Hepatic stellate cell (primary cell): ENCODE measurements at places on chromosomes 2 and 18.
A peak's percentile ranks its signal among the peaks of the same experiment; 100 is the strongest.

GRCh38 chr2:10223932-10224720 is 78.6 kb upstream of the HPCAL1 start:
- no peak for DNase-seq

GRCh38 chr2:240225660-240226475 is 85.4 kb upstream of the OTOS start:
- no peak for DNase-seq

- DNase-seq = no peak
Measured at GRCh38 chr18:36901277-36901701, 72.4 kb downstream of the KIAA1328 start.

- DNase-seq = no peak
Measured at GRCh38 chr2:199404841-199405240, 52.9 kb downstream of the SATB2 start.

DNA sequence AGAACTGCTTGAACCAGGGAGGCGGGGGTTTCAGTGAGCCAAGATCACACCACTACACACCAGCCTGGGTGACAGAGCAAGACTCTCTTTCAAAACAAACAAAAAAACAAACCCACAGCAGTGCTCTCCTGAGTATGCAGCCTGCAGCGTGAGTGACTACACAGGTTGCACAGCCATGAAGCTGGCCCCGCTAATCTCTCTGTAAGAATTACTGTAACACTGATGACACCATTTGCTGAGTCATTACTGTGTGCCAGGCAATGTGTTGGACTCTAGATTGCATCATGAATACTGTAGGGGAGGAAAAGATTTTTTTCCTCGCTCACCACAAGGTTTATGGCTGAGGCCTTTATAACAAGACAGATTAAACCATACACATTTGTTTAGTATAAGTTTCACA is 118.6 kb upstream of the ATP8B1 start:
- DNase-seq = no peak

DNA sequence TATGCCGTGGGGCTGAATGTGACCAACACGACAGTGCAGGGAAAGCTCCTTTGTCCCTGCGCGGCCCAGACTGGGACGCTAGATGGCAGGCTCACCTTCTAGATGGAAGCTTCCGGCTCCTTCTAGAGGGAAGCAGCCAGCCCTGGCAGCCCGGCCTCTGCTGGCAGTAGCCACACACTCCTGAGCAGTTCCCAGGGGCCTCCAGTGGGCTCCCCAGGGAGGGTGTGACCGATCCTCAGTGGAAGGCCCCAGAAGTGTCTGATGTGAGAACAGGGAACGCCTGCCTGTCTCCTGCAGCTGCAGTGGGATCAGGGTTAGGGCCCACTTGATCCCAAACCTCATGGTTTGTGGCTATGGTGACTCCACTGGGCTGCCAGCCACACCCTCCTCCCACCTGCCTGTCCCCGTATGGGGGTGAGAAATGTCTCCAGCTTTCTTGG is 48.5 kb upstream of the LRPPRC start:
- peak; percentile 81 for DNase-seq

DNA sequence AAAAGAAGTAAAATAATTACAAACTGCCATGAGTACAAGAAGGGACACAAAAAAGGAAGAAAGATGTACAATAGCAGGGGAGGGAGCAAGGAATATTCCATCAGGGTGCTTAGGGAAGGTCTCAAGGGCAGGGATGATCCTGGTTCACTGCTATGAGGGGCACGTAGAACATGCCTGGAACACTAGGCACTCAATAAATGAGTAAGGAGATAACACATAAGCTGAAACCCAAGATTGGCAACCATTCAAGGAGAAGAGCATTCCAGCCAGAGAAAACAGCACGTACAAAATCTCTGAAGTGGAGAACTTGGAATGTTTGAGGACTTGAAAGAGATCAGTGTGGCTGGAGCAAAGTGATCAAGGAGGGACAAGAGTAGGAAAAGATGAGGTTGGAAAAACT is 103.2 kb downstream of the FAM161A start:
- no peak for DNase-seq

GRCh38 chr18:38654946-38655345 is 1089.3 kb upstream of the CELF4 start:
- DNase-seq = no peak

DNA sequence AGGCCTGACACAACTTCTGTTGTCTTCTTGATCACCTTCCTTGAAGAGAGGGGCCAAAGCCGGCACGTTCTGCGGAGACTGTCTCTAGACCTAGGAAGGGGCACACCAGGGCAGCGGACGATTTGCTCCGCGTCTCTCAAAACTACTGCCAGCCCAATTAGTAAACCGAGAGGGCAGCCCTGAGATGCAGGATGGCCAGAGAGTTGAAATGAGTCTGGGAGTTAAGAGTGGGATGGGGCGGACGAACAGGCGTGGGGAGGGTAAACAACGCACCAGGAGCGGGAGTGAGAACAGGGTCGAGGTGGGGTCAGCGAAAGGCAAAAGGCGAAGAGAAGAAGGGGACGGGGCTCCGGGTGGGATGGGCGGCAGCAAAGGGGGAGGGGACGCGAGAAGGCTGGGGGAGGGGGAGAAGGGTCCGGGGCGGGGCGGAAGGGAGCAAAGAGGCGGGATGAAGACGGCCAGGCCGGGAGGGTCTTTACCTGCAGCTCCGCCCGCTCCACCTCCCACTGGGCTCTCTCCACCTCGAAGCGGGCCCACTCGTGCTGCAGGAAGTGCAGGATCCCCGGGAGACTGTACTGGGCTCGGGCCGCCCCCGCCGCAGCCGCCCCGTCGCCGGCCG is 476 bp downstream of the STRN start:
- peak; percentile 19 for DNase-seq

DNA sequence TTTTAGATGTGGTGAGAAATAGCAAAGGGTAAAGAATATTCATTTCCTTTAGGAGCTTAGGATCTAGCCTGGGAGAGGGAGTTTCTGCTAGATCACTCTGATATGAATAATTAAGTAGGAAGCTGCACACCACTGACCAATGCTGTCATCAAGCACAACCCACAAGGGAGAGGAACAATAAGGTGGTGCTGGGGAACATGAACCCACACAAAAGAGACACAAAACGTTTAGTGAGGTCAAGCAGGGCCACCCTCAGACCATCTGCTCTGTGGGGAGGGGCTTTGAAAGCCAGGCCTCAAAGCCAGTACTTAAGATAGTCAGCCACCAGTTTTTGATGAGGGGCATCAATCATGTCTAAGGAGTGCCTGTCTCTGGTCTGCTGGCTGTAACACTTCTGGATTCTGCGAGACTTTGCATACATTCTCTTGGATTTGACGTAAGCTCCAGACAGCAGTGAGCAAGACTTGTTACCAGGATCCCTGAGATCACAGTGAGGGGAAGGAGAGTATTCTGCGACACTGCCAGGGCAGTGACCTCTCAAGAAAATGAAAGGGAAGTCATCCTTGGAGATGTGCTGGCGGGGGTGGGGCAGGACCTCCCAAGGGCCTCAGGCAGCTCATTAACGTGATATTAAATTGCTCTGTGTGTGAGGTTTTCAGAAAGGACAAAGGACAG is 127.0 kb downstream of the CCBE1 start:
- peak; percentile 5 for DNase-seq

- DNase-seq = peak; percentile 13
Measured at GRCh38 chr2:24490181-24490689, 819 bp upstream of the NCOA1 start.

GRCh38 chr2:60479226-60480088 is 74.0 kb downstream of the BCL11A start:
- DNase-seq = no peak

DNA sequence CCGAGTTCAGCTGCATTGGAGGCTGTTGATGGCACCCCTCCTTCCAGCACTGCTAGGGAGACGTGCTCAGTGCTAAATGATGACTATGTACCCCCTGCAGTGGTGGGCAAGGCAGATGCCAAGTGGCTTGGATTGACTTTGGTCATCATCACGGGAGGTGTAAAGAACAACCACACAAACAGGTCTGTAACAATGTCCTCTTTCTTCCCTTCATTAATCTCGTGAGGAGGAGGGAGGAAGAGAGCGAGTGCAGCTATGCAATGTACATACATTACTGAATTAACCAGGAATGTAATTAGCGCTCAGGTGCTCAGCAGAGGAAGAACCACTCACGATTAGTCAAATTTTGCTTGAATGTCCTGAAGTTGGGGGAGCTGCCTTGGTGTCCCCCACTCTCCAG is 173.9 kb upstream of the SKOR2 start:
- DNase-seq = no peak

- DNase-seq = no peak
Measured at GRCh38 chr2:221490506-221491060, 81.5 kb downstream of the EPHA4 start.

DNA sequence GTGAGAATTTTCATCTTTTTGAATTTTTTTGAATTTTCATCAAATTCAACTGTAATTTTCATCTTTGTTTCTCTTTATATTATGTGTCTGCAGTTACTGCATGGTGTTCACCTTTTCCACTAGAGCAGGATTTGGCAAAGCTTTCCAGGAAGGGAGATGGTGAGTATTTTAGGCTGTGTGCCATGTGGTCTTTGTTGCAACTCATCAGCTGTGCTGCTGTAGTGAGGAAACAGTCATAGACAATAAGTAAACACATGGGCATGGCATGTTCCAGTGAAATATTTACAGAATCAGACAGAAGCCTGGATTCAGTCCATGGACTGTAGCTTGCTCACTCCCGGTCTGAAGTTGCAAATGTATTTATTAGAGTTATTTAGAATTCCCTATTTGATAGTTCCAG is 120.4 kb downstream of the DCDC2C start:
- no peak for DNase-seq

GRCh38 chr2:88167740-88168139 is 2.4 kb upstream of the THNSL2 start:
- no peak for DNase-seq

DNA sequence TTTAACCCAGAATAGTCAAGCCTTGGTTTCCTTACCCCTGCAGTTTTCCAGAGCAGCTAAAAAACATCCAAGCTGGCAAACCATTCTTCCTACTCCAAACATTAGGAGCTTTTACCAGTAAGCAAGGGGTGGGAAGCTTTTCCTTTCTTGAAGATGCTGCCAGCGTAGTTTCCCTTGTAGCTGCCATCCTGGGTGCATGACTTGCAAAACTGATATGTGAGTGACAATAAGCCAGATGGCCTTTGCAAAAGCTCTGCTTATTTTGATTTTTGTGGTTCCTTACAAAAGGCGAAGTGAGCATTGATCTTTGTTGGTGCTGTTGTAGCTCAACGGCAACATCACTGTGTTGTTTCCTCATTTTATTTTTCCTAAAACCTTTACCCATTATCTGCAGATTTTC is 138.8 kb downstream of the WDSUB1 start:
- no peak for DNase-seq

- no peak for DNase-seq
Measured at GRCh38 chr2:135124924-135125886, 73.1 kb downstream of the RAB3GAP1 start.

DNA sequence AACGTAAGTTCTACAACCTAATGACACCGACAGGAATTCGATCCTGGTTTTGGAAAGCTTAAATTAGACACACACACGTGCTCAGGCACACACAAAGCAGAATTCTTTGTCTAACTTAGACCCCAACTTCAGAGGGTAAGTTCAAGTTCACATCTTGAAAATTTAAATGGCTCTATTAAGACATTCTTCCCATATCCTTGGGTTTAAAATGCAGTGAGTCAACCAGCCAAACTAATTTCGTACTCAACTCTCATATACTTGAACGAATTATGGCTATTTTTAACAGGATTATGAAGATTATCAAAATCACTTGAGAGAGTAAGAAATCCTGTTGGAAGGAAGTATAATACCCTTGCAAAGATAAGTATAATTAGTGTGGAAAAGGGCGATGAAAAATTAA is 53.2 kb upstream of the ARL4C start:
- no peak for DNase-seq

DNA sequence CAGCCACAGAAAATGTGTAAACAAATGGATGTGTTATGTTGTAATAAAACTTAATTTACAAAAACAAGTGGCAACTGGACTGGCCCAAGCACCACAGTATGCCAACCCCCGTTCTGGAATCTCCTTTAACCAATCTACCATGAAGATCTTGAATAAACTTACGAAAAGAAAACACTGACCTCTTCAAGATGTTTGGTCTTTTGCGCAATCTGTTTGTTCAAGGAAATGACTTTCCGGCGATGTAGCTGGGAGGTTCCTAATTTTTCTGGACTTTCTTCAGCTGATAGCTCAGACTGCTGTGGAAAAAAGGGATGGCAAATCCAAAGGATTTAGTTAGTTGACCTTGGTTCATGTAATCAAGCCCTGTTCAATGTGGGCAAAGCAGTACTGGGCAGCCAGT is 55.7 kb downstream of the CCDC93 start:
- DNase-seq = no peak

DNA sequence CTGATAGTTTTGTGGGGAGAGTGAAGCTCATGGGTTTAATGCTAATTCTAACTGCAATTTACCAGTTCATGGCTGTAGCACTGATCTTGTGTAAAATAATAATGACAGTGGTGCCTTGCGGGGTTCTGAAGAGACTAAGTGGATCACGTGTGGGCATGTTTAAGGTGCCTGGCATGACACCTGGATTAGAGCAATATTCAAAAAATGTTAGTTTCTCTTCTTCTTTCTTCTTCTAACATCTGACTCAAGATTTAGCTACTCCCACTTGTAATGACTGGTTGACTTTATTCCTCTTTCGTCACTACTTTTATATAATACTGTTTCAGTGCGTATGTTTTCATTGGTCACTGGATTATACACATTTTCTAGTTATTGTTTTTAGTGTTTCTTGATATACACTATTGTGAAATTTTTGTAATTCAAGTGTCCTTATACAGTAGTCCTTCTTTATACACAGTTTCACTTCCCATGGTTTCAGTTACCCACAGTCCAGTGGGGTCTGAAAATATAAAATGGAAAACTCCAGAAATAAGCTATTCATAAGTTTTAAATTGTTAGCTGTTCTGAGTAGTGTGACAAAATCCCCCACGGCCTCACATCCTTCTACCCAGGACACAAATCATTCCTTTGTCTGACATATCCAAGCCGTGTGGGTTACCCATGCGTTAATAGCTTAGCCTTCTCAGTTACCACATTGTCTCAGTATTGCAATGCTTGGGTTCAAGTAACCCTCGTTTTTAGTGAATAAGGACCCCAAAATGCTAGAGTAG is 662.2 kb upstream of the CNTNAP5 start:
- DNase-seq = no peak

GRCh38 chr2:42925742-42926433 is 133.5 kb upstream of the HAAO start:
- DNase-seq = no peak

GRCh38 chr2:166135849-166136258 is 8.0 kb upstream of the SCN1A start:
- DNase-seq = no peak
